ENCODE measurements at places on chromosomes 4 and X.

DNA sequence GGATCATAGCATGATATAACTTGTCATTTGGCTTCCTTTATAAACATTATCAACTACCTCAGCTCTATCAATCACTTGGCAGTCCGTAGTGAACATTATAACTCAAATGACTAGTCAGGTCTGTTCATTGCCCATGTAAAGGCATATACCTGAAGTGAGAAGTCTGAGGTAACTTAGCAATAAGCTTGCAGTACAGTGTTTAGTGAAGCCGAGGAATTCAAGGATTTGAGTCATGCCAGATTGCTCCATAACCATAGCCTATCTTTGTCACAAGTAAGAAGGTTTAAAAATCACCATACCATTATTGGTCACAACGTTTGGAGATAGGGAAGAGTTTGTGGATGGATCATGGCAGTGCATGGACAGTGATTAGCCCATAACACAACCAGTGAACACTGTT is 41.6 kb downstream of the AR start:
- DNase-seq = no peak

GRCh38 chrX:31223817-31224216 is 152.0 kb upstream of the FTHL17 start:
- peak; percentile 71 for DNase-seq

DNA sequence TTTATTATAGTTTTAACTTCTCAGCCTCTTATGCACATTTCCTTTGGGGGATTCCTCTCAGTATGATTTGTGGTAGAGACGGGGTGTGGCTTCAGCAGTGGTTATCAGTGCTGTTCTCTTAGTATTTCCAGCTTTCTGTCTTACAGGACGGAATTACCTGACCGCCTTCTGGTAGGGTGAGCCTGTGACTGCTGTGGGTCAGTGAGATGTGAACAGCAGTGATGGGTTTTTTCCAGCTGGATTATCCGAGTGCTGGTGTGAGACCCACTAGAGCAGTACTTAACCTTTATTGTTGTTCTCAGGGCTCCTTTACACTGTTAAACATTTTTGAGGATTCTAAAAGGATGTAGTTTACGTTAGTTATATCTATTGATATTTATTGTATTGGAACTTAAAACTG is 135.2 kb downstream of the SLIT2 start:
- DNase-seq = no peak

DNA sequence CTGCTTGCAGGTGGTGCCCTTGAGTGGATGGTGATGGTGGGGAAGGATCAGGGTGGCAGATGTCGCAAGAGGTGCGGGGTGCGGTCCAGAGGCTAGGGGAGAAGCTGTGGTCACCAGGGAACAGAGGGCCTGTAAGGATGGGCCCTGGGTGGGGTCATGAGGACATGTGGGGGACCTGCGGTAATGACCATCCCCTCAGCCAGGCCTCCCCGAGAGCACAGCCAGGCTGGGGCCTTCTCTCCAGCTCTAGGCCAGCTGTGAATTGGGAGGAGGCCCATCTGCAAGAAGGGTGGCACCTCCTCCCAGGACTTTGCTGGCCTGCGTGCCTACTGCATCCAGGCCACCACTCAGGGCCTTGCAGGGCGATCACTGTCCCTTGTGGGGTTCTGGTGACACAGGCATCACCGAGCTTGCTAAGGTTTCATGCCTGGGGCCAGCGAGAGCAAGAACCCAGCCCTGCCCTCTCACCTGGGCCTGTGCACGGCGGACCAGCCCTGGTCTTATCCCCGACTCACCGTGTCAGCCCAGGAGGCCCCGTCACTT is 34.1 kb upstream of the MXD4 start:
- no peak for DNase-seq

- DNase-seq = no peak
Observed at GRCh38 chr4:184061582-184061981, 156.1 kb downstream of the ENPP6 start.

DNA sequence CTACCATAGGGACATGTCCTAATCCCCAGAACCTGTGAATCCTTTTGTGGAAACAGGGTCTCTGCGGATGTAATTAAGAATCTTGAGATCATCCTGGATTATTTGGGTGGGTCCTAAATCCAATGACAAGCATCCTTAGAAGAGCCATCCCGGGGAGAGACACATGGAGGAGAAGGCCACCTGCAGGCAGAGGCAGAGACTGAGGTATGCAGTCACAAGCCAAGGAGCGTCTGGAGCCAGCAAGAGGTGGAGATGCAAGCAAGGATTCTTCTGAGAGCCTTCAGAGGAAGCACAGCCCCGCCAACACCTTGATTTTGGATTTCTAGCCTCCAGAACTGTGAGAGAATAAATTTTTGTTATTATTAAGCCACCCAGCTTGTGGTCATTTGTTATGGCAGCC is 13.8 kb upstream of the FAT1 start:
- DNase-seq = no peak

GRCh38 chr4:169615467-169616106 is 3.2 kb upstream of the NEK1 start:
- peak; percentile 20 for DNase-seq

GRCh38 chr4:137430171-137430570 is 102.1 kb downstream of the PCDH18 start:
- DNase-seq = peak; percentile 12

GRCh38 chrX:73563738-73564068 is 706 bp downstream of the CHIC1 start:
- DNase-seq = no peak

DNA sequence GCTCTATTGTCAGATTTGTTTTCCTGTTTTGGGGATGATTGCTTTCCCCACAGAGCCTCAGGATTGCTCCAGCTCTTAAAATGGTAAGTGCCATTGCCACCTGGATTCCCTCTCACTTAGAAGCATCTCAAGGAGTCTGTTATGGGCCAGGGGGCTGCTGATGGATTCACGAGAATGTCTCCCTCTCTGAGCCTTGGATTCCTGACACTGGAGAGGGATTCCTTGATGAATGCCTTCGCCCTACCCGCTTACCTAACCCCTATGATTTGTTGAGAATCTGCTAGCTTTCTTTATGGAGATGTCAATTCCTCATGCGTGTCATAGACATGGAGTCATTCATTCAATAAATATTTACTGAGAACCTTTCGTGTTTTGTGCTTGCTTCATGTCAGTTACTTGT is 36.9 kb upstream of the TENM3 start:
- no peak for DNase-seq

DNA sequence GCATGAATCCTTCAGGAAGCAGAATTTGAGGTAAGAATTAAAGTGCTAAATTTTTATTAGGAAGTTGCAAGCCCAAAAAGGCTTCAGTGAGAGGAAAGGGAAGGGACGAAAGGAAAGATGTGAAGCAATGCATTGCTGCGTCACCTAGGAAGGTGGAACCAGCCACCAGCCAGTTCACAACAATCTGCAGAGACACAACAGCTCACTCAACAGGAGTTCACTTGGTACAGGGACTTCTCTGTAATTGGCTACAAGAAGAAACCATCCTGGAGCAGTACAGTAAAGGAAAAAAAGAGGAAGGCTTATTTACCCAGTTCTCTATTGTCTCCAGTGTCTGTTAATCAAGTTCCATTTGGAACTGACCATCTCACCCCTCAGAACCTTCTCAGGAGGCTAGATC is 157.6 kb downstream of the HNRNPD start:
- DNase-seq = no peak

GRCh38 chr4:3210467-3210866 is 38.5 kb upstream of the MSANTD1 start:
- DNase-seq = no peak

GRCh38 chr4:73576381-73576780 is 43.9 kb downstream of the RASSF6 start:
- DNase-seq = no peak

- DNase-seq = peak; percentile 92
Observed at GRCh38 chr4:38857354-38858096, 908 bp upstream of the TLR6 start.

GRCh38 chr4:77595364-77595973 is 10.2 kb upstream of the CXCL13 start:
- DNase-seq = no peak

GRCh38 chr4:8185295-8185694 is 13.8 kb upstream of the SH3TC1 start:
- DNase-seq = peak; percentile 80

DNA sequence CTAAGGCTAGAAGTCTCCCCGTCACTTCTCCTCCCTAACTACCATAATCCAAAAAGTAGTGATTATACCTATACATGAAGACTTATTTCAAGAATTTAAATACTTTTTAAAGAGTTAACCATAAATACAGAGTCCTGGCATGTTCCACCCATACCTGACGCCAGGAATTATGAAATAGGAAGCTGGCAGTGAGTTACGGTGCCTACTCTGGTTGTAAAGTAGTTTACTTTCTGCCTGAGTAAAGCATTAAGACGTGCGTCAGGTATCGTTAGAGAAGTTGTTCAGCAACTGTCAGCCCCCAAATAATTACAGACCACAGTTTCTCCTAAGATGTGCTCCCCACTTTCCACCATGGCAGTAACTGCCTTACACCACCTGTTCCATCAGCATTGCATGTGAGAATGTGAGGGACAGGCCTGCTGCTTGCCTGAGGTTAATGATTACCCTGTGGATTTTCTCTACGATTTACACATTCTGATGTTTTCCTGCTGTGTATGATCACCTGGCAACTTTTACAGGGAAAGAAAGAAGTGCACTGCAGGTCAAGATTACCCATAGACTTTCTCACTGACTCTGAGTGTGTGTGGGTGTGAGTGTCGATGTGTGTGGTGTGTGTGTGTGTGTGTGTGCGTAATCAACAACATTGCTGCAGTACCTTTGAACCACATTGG is 92.3 kb upstream of the SLC7A11 start:
- no peak for DNase-seq

DNA sequence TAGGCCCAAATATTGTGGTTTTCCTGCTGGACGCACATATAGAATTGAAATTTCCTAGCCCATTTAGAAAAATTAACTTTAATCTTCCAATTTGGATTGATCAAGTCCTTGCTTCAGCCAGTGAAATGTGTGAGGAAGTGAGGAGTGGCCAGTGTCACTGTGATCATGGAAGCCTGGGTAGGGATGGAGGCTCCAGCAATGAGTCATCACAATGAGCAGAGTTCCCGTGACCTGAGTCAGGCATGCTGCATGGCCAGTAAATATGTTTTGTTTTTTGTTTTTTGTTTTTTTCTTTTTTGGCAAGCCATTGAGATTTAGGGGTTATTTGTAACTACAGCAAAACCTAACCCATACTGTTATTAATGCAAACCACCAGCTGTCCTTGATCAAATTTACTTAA is 52.1 kb downstream of the IDS start:
- DNase-seq = peak; percentile 65

DNA sequence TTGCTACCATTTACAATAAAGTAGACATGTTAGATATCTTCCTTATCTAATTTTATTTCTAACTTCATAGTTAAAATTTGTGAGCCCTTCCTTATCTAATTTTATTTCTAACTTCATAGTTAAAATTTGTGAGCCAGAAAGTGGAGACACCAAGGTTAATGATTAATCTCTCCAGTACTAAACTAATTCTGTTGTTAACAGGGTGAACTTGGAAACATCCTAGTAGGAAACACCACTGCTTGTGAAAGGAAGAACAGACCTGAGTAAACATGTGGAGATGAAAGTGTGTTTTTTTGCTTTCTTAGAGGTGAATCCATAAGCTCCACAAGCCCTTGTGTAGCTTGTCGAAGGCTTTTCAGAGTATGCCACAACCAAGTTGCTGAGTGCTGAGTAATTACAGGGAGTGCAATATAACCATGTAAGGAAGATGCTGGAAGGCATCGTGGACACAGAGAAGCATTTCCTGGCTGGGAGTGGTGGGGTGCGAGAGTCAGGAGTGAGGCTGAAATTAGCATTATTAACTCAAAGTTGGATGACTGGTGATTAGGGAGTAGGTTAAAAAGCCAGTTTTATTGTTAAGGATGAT is 118.6 kb upstream of the NEIL3 start:
- DNase-seq = peak; percentile 76

DNA sequence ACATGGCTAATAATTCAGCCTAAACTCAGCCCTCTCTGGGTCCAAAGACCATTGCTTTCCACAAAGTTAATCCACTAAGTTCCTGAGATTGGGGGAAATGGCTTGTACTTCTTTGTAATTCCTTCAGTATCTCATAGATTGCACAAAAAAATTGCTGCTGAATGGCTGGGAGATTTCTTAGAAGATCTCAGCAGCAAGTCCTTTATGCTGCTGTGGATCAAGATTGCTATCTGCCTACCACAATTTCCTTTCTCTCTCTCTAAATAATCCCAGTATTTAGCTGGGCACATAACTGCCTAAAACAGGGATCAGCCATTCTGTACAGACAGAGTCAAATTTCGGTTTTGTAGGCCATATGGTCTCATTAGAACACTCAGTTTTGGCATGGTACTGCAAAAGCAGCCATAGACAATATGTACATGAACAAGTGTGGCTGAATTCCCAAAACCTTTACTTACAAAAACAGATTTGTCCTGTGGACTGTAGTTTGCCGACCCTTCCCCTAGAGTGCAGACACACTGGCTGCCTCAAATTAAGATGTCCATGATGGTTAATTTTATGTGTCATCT is 18.5 kb upstream of the HOPX start:
- no peak for DNase-seq

DNA sequence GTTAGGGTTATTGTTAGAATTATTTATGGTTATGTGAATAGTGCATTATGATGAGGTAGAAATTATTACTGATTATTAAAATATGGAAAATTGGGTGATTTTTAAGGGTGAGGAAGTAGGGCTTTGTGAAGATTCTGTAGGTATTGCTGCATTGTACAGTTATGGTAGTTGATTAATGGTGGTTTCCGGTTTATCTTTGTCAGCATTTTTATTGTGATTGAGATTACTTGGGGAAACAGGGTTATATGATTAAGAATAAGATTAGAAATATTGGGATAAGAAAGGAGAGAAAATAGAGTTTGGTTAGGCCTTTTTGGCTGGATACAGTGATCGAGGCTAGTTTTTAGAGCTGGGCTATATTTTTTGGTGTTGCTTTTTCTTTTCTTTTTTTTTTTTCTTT is 8.6 kb upstream of the IGBP1 start:
- no peak for DNase-seq

DNA sequence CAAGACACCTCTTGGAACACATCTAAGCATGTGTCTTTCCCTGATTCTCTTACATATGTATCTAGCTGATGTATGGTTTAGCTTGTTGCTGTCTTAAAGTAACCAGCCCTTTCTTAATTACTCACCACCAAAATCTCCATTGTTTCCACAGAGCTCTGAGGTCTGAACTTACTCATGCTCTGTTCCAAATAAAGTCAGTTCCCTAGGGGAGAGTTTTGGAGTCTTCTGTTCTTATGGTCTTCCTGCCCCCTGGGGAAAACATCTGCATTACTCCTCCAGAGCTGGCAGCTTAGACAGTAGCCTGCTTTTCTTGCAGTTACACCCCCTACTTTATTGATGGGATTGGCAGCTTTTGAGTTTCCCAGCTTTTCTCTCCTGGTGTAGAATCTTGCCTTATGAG is 125.8 kb downstream of the EDA start:
- DNase-seq = peak; percentile 56
